Stimulated activated CD8-positive, alpha-beta memory T cell treated with anti-CD3 and anti-CD28 coated beads, Interleukin-4, amount 100 ng/mL, for 1 hour (primary cell): ENCODE measurements at places on chromosomes 6 and 20.

- DNase-seq, result no peak
Measured at GRCh38 chr6:73363537-73363875, 1.0 kb downstream of the KHDC3L start.

DNA sequence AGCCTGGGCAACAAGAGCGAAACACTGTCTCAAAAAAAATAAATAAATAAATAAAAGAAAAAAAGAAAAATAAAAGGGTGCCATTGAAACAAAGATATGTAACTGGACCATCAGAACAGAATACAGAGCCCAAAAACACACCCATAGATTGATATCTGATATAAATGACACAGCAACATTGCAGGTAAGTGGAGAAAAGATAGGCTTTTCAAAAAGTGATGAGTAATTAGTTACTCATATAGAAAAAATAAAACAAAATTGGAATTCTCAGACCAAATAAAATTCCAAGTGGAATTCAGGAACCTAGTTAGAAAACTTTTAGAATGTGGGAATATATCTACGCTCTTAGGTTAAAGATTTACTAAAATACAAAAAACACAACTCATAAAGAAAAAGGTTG, 60.6 kb upstream of the CHD6 start:
- DNase-seq, result no peak

GRCh38 chr6:170516783-170517616, 36.1 kb downstream of the PSMB1 start:
- no peak for DNase-seq

DNA sequence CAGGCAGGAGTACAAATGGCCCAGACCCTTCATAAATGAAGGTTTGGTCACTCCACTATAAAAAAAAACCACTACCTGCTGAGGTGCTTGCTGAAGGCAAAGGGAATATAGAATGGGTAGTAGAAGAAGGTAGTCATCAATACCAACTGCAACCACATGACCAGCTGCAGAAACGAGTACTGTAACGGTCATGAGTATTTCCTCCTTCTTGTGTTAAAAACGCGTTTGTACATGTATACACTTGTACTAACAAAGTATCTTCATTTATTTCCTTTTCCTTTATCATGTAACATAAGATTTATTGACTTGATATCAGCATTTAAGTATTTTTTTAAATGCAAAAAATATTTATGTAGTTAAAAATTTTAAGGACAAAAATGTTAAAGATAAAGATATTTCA, 238.6 kb downstream of the TFAP2B start:
- no peak for DNase-seq

DNA sequence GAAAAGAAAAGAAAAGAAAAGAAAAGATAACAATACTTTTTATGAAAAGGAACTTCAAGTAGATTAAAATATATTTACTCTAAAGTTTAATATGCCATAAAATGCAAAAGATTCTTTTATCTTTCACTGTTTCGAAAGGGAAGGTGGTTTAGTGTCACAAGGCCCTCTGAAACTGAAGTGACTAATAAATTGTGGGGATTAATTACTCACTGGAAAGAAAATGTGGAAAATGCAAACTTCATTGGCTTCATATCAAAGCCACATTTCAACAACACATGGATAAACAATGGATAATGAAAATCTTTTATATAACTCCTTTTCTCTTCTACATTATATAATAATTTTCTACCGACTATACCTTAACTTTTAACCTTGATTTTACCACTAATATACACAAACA, 320.5 kb upstream of the RSPO3 start:
- DNase-seq, result no peak

DNA sequence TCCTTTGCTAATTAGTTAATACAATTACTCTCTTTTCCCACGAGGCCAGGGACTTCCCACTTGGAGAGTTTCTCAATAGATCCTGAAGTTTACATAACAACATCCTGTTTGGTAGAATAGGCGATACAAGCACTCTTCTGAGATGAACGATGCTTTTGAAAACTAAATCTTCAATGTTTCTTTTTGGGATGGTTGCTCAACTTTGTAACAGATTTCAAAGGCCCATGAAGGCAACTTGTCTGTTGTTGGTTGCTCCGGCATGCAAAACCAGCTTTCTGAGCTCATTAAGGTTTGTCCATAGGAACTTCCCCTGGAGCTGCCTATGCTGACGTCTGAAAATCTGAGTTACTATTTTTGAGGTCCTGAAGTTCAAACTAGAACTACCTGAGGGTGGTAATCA, 25.9 kb upstream of the ROS1 start:
- no peak for DNase-seq

- no peak for DNase-seq
Measured at GRCh38 chr6:31470801-31471200, 27.1 kb upstream of the MICB start.

DNA sequence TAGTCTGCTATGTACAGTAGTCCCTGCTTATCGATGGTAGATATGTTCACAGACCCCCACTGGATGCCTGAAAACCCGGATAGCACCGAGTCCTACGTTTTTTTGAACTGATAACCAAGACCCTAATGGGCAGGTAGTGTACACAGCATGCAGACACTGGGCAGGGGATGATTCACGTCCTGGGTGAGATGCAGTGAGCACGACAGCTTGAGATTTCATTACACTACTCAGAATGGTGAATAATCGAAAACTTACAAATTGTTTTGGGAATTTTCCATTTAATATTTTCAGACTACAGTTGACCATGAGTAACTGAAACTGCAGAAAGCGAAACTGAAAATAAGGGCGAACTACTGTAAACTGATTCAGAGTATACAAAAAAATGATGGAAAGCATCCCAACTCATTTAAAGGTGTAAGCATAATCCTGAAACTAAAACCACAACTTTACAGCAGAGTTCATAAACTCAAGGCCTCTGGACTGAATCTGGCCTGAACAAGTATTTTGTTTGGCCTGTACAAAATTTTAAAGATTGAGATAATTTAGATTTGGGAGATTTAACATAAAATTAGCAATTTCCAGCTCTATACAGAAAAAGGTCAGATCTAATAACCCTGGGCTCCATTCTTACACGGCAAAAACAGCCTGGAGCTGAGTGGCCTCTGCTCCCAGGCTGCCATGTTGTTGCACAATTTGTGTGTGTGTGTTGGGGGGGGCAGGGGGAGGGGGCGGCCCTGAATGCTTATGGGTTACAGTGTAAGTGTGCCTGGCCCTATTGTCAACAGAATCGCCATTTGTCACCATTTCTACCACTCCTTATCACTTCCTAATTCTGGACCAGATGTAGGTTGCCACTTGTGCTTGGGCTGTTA, 34.9 kb downstream of the RNF24 start:
- DNase-seq, result peak; percentile 3

DNA sequence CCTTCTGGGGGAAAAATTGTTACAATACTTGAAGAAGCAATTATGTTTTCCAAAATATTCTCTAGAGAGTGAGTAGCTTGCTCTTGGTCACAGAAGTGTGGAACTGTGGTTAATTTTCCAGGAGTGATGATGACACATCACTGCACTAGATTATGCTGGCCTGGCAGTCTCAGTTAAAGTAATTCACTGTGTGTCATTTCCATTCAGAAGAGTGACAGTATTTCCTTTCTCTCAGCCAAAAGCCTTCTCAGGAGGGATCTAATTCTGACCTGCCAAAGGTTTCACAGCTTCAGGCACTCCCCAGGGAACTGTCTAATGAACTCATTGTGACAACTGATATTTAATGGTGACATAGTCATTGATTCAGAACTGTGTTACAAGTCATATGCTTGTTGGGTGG, 517.5 kb downstream of the TBC1D32 start:
- no peak for DNase-seq

GRCh38 chr6:72835749-72836148, 213.9 kb downstream of the KCNQ5 start:
- DNase-seq, result no peak

DNA sequence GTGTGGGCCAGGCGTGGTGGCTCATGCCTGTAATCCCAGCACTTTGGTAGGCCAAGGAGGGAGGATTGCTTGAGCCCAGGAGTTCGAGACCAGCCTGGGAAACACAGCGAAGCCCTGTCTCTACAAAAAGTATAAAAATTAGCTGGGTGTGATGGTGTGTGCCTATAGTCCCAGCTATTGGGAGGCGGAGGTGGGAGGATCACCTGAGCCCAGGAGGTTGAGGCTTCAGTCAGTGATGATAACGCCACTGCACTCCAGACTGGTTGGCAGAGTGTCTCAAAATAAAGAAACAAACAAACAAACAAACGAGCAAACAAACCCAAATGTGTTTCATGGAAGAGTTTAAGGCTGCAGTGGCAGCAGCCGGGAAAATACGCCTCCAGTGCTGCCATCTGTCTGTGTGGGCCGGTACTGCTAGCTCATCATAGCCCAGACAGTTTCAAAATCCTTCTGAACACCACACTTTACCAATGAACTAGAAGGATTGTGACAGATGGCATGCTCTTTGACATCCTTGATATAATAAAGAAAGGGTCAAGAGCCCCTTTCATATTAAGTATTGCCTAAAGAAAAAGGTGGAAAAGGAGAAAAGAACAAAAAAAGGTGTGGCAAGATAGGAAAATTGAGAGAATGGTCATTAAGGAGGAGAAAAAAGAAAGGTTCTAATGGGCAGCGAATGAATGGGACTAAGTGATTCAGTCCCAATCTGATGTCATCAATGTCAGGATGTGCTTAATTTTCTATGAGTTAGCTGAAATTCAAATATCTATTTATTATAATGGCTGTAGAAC, 298.6 kb downstream of the SYNE1 start:
- peak; percentile 18 for DNase-seq

DNA sequence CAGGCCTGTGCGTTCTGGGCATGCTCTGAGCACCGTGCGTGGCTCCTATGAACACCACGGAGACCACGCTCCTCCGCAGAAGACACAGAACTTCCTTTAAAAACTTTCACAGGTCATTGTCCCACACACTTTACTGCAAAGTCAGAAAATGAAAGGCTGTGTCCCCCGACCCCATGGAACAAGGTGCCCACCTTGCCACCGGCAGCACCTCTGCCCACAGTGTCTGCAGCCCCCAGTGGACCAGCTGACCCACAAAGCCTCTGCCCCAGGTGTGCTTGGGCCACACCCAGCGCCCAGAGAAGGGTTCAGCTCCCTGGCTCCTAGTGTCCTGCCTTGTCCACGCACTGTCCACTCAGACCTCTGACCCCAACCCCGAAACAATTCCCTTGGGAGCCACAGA, 8.7 kb downstream of the TAF4 start:
- no peak for DNase-seq

DNA sequence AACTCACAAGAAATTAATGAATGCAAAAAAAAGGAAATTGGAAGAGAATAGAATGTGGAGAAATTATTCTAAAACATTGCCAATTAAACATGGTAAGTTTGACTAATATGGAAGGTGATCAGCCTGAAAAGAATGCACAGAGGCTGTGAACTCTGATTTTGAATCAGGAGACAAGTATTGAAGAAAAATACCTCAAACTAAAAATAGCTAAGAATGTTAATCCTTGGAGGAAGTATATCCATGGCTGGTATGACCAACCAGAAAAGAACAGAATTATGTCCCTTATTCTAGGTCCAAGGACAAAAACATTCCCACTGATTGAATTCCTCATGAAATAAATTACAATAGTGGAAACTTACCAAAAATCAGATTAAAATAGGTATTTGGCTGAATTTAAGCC, 7.3 kb upstream of the RIMS1 start:
- no peak for DNase-seq
